ENCODE measurements at places on chromosomes 11 and 22.

DNA sequence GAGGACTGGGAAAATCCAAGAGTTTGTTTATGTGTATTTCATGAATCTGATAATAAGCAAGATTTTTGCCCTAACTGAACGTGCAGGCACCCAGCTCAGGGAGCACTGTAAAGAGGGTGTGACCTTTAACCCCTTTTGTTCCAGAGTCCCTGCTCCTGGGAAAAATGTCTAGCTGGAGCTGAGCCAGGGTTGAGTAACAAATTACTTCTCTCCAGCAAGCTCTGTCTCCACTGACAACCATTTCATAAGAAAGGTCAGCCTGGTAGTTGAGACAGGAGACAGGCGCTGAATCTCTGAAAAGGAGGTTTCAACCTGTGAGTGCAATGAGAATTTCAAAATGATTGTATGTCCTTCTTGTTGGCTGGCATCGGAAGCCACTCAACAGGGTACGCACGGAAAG is 156.4 kb upstream of the NARS2 start:
- peak; percentile 70 for DNase-seq

DNA sequence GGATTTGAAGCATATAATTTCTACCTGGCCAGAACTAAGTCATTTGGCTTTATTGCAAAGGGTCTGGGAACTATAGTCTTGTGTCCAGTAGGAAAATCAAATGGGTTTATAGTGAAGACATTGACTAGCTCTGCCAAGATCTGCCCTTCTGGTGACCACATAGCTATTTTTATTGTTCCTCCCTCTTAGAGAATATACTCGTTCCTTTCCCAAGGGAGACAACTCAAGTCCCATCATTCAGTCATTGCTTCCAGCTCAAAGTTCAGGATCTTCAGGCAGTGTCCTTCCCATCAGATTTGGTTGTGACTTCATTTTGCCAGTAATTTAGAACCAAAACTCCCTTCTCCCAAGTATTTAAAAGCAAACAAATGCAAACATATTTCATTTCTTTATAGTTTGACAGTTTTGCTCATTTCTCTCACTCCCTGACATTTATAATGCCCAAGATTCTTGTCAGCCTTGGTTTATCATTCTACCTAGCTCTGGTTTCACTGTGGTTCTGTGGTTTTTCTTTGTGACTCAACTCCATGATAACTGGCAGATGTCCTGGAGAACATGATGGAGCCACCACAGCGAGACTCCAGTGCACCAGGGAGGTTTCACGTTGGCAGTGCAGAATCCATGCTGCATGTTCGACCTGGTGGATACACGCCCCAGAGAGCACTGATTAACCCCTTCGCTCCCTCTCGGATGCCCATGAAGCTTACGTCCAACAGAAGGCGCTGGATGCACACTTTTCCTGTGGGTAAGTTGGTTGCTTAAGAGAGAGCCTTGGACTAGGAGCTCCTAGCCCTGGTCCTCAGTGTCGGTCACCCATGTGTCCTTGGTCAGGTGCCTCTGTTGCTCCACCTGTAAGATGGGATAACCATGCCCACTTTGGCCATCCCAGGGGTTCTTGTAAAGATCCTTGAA is 64.9 kb downstream of the DEPDC5 start:
- no peak for DNase-seq

- no peak for DNase-seq
These were observed 10.2 kb downstream of the ADAMTS8 start for GRCh38 chr11:130418210-130418609.

DNA sequence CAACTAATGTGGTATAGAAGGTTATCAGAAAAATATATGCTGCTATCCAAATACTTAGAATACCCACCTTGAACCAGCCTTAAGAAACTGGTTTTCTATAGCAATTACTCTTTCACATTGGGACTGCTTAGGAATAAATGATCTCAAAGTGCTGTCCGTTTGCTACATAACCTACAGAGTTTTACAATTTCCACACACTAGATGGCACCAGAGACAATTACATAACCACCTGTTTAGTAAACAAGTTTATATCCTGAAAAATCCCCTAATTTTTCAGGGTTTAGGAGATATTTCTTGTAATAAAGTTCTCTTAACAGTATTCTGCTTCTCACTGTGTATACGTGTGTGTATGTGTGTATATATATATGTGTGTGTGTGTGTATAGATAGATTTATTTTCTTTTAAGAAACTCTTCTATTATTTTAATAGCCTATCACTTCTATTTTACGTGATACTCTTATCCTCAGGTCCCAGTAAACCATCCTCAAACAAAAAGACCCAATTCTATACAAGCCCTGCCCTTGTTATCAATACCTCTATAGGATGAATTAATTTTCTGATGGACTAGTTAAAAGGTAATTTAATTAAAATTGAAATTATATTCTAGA is 6.7 kb upstream of the OR5I1 start:
- peak; percentile 8 for DNase-seq

GRCh38 chr11:2760196-2760871 is 60.5 kb upstream of the KCNQ1OT1 start:
- DNase-seq, result peak; percentile 52

- DNase-seq, result no peak
These were observed 852 bp downstream of the TRAF6 start for GRCh38 chr11:36509201-36509639.

- DNase-seq, result no peak
These were observed 1313.6 kb downstream of the TBC1D22A start for GRCh38 chr22:48076008-48076407.

DNA sequence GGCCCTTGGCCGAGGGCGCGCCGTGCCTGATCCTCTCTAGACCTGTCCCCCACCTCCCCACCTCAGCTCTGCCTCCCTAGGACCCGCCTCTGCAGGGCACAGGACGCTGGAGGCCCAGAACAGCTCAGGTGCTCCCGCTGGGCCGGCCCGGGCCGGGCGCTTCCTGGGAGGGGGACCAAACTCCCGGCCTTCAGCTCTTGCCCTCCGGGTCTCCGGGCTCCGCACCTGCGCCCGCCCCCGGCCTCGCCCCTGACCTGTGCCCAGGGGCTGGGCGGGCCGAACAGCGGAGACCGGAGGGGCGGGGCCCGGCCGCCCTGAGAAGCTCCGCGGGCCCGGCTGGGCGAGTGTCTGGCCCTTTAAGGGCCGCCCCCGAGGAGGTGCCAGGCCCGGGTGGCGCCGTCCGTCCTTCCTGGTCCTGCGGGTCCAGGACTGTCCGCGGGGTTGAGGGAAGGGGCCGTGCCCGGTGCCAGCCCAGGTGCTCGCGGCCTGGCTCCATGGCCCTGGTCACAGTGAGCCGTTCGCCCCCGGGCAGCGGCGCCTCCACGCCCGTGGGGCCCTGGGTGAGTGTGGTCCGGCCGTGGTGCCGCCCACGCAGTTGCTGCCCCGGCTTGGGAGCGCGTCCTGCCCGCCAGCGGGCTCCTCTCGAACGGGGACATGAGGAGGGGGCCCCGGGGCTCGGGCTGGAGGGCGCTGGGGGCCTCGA is at the start of gene SSH3:
Gene SSH3, plus strand, starts transcription at position 399 of the 703 bp plus-strand sequence. Its CDS starts 96 bp downstream, at position 495.
- DNase-seq, result no peak

DNA sequence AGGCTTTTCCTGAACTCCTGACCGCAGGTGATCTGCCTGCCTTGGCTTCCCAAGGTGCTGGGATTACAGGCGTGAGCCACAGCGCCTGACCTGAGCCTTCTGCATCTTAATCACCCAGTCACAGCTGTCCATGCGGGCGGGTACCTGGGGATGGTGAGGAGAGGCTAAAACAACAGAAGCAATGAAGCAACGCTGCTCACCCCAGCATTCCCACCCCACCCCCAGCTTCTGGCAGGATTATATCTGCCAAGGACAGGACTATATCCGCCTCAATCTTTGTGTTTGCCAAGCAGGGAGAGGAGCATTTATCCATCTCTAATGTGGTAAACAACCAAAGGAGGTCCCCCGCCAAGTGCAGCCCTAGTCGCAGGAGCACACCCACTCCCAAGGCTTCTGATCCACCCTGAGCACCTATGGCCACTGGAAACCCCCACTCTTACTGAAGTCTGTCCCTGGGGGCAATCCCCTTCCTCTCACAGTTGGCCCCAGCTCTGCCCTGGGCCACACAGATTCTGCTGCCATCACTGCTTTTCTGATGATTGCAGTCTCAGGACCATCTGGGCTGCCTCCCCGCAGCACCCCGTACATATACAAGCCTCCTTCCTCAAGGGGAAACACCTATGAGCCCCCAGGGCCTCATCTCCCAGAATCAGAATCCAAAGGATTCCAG is 8.8 kb upstream of the LGALS2 start:
- DNase-seq, result no peak

DNA sequence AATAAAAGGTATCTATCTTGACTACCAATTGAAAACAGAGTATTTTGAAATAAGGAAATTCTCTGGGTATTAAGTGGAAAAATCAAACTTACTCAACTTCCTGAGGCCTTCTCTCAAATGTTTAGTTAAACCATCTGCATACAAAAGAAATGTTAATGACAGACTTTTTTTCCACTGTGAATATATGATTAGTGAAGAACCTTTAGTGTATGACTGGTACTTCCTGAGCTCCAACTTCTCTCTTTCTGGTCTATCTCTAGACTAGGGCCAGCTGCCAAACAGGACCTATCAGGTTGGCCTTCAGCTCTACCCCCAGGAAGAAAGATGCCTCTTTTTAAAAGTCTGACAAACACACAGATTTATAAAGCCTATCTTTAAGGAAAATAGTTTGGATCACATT is 68.8 kb upstream of the SCUBE2 start:
- no peak for DNase-seq

DNA sequence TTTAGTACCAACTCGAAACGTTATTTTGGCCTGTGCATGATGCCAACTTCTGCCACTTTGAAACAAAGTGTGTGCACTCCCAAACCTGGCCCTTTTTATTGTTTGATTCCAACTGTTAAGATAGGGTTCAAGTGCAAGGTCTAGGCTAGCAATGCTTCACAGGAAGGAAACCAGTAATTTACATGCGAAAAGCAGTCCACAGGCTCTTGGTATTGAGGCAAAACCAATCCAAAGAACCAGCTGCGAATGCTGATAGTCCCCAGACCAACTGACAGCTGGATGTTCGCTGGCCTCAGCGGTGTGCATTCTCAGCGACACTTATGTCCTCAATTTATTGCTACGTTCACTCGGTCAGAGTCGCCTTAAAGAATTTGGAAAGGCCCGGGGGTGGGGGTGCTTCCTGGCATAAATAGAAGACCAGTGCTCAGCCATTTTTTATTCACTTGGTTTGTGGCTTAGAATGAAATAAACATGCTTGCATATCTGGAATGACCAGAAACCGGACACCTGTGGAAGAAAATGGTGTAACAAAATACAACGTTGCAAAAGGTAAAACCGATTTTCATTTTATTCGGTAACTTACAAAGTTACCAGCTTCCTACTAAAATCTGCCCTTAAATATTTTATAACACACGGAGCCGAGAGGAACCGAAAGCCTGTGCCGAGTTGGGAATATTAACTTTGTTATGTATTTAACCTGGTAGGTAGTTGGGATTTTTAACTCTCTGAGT is 1.6 kb downstream of the CPT1A start:
- DNase-seq, result no peak

DNA sequence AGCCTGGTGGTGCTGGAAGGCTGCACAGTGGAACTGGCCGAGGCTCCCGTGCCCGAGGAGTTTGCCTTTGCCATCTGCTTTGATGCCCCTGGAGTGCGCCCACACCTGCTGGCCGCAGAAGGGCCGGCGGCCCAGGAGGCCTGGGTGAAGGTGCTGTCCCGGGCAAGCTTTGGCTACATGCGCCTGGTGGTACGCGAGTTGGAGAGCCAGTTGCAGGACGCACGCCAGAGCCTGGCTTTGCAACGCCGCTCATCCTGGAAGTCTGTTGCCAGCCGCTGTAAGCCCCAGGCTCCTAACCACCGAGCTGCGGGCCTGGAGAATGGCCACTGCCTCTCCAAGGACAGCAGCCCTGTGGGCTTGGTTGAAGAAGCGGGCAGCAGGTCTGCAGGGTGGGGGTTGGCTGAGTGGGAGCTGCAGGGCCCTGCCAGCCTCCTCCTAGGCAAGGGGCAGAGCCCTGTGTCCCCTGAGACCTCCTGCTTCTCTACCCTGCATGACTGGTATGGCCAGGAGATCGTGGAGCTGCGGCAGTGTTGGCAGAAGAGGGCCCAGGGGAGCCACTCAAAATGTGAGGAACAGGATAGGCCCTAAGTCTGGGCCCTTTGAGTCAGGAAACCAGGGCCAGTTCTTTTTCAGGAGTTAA is 1.9 kb upstream of the SMDT1 start:
- no peak for DNase-seq

DNA sequence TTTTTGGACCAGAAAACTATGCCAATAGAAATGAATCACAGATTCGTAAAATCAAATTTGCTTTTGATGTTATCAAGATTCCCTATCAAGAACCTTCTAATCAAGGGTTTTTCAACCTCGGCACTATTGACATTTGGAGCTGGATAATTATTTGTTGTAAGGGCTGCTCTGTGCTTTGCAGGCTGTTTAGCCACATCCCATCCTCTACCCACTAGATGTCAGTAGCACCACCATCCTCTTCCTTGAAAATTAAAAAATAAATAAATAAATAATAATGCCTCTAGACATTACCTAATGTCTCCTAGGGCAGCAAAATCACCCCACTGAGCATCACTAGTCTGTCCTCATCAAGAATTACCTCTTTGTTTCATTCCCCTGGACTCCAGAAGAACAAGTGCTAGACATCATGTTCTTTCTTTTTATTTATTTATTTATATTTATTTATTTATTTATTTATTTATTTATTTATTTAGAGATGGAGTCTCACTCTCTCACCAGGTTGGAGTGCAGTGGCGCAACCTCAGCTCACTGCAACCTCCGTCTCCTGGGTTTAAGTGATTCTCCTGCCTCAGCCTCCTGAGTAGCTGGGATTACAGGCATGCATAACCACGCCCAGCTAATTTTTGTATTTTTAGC is 744.7 kb downstream of the KCNA4 start:
- no peak for DNase-seq

- DNase-seq, result no peak
These were observed 173.7 kb upstream of the NECTIN1 start for GRCh38 chr11:119902656-119903231.

Measured in NCI-H1092 (cell line).